ENCODE measurements at places on chromosomes 7 and 10. TPM values are rescaled to one million over a fixed set of nuclear protein-coding genes. Genes with fewer than 3 reads are reported as not detected.

LRRN3 gene
- 1.1 TPM for total RNA-seq

STK32C gene
- total RNA-seq: 14.4 TPM

HSPA12A gene
- 33.5 TPM for total RNA-seq

PMS2 gene
- total RNA-seq: 21.6 TPM

NPM3 gene
- total RNA-seq: 23.8 TPM

ADIRF gene
- total RNA-seq: 357 TPM

PILRA gene
- 18.8 TPM for total RNA-seq

CDK1 gene
- 3.3 TPM for total RNA-seq

AKR1B15 gene
- total RNA-seq: not detected

PODXL gene
- total RNA-seq: 114 TPM

ELN gene
- 44.8 TPM for total RNA-seq

PYROXD2 gene
- total RNA-seq: 14.1 TPM

MTPN gene
- 101 TPM for total RNA-seq

LRMDA gene
- 23.2 TPM for total RNA-seq

MNX1 gene
- 1.1 TPM for total RNA-seq

ELOVL3 gene
- total RNA-seq: 0.35 TPM

SLC13A1 gene
- total RNA-seq: 10.1 TPM

PLAC9 gene
- total RNA-seq: 31.4 TPM

CYP26C1 gene
- total RNA-seq: 0.35 TPM

AKR1B1 gene
- total RNA-seq: 93.8 TPM

GTF2IRD1 gene
- total RNA-seq: 35.8 TPM

CCL24 gene
- not detected for total RNA-seq

PNLIPRP2 gene
- not detected for total RNA-seq

ABCB4 gene
- total RNA-seq: 2.0 TPM

CTTNBP2 gene
- 41.1 TPM for total RNA-seq

GRID2IP gene
- 0.76 TPM for total RNA-seq

PRKCQ gene
- total RNA-seq: 17.5 TPM

AKR1D1 gene
- total RNA-seq: not detected

FAM25C gene
- total RNA-seq: not detected

SPDYE2 gene
- 0.50 TPM for total RNA-seq

All from kidney (tissue), 22 donors.